Naive thymus-derived CD8-positive, alpha-beta T cell (primary cell): ENCODE measurements at places on chromosomes 11 and 22.

GRCh38 chr22:31083923-31084810 is 3.0 kb downstream of the SMTN start:
- no peak for DNase-seq

DNA sequence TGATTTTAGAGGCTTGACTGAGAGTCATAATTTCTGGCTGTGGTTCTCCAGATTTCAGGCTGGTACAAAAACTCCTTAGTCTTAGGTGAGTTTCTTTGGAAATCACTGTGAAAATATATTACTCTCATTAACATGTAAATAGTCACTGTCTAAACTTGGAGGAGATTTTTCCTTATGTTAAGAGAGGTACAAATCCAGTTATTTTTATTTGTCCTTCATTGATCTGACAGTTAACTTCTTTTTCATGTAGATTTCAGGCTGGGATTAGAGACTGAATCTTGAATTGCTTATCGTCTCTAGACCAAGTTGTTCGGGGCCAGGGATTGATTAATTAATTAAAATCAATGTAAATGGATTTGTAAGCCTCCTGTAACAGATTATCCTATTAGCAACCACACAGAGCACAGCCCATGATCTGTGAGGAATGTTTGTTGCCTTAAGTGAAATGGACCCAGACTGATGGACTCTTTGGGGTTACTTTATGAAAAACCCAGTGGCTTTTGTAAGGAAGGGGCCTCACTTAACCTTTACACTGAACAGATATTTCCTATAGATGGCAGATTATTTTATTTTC is 21.1 kb downstream of the TEAD1 start:
- no peak for DNase-seq

- DNase-seq: no peak
These were observed 14.4 kb downstream of the BCL9L start for GRCh38 chr11:118911113-118911879.

GRCh38 chr11:80822308-80822707 is 1381.5 kb upstream of the TENM4 start:
- no peak for DNase-seq

DNA sequence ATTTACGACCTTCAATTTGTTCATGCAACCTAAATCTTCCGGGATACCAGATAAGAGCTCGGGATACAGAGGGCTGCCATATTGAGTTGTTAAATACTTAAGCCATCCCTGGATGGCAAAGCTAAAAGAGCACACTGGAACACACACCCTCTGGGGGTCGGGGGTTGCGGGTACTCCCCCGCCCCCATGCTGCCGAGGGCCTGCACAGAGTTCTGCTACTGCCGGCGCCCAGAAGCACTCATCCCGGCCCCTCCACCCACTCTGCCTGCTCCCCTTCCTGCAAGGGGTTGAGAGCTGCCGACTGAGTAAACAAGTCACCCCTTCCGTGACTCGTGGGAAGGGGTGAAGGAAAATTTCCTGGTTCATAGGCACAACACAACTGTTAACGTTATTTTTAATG is 9.3 kb upstream of the MMP13 start:
- no peak for DNase-seq

DNA sequence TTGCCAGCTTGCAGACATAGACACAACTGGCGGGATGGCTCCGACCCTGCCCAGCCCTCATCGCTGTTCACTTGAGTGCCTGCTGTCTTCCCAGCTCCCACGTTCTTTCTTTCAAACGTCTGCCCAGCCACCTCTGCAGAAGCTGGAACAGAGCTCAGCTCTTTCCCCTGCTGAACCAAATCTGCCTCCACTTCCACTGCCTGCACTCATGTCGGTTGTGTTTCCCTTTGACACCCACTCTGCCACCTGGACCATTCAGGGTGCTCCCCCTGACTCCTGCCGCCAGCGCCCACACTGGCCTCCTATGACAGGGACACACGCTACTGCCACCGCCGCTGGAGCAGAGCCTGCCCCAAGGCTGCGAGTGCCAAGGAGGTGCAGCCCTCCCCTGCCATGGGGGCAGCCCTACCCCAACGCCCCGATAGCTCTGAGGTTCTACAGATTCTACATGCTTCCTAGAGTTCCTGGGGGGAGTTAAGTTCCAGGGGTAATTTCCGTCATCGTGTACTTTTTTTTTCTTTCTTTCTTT is 37.9 kb downstream of the TST start:
- no peak for DNase-seq

- DNase-seq: no peak
These were observed 85.9 kb upstream of the PPARA start for GRCh38 chr22:46064228-46064965.

GRCh38 chr11:59172345-59173079 is 580 bp downstream of the DTX4 start:
- peak; percentile 68 for DNase-seq

GRCh38 chr11:119094816-119095065 is 6.9 kb downstream of the DPAGT1 start:
- DNase-seq: no peak

GRCh38 chr11:95100856-95101507 is 11.3 kb downstream of the ENDOD1 start:
- no peak for DNase-seq

DNA sequence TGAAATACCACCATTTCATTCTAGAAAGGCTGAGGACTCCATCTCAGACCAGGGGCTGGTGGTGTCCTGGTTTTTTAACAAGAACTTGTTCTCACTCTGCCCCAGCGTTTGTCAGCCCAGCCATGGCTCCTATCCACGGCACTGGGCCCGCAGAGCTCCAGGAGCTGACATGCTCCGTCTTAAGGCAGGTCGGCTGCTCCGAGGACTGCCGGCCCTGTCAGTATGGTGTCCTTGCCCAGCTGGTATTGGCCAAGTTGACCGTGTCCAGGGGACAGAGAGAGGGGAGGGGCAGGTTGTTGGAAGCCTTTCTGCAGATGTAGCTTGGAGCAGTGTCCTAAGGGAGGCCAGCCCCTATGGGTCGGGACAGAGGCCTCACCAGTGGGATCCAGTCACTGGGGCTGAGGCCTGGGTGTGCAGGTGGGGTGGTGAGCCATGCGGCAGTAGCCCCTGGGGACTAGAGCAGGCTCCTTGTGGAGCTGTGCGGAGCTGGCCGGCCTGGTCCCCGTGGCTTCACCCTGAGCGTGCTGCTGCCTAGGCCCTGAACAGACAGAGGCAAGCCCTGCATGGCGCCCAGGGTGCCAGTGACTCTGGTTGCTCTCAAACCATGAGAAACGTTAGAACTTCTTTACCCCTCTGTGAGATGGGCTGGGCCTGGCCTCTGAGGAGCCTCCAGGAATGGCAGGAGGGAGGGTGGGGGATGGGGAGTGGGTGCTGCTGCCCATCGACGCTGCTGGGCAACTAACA is 39.9 kb upstream of the KCNQ1OT1 start:
- DNase-seq: no peak

DNA sequence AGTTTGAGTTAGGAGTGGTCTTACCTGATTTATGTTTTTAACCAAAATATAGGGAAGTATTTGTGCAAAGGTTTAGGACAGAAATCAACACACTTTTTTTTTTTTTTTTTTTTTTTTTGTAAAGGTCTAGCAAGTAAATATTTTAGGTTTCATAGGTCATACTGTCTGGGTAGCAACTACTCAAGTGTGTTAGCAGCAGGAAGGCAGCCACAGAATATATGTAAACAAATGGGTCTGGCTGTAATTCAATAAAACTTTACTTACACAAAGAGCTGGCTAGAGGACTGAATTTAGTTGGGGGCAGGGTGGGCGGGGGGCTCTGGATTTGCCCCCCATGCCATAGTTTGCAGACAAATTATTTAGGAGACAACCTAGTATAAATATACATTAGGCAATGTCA is 510.4 kb downstream of the NELL1 start:
- no peak for DNase-seq

DNA sequence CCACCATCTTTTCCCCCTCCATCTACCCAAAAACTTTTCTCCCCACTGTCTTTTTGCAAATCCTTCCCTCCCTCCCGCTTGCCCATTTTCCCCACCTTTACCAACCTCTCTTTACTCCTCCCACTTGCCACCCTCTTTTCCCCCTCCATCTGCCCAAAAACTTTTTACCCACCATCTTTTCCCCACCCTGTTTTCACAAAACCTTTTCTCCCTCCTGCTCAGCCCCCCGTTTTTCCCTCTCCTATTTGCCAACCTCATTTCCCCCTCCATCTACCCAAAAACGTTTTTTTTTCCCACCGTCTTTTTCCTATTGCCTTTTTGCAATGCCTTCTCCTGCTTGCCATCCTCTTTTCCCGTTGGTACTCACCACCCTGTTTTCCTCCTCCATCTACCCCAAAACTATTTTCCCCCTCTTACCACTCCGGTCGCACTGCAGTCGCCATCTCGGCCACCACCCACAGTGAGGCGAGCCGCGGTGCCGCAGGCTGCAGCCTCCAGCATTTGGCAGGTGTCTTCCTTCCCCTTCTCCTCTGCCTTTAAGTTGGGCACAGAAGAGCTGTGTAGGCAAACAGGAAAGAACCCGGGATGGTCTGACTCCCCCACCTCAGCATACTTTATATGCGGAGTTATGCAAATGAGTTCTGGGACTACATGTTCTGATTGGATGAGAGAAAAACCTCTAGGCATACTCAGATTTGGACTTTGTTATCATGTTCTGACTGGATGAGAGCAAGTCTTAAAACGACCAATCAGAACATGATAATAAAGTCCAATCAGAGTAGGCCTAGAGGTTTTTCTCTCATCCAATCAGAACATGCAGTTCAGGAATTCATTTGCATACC is 121.2 kb upstream of the VPREB1 start:
- DNase-seq: no peak

GRCh38 chr11:84313830-84314359 is 1027.7 kb upstream of the CCDC90B start:
- DNase-seq: no peak

DNA sequence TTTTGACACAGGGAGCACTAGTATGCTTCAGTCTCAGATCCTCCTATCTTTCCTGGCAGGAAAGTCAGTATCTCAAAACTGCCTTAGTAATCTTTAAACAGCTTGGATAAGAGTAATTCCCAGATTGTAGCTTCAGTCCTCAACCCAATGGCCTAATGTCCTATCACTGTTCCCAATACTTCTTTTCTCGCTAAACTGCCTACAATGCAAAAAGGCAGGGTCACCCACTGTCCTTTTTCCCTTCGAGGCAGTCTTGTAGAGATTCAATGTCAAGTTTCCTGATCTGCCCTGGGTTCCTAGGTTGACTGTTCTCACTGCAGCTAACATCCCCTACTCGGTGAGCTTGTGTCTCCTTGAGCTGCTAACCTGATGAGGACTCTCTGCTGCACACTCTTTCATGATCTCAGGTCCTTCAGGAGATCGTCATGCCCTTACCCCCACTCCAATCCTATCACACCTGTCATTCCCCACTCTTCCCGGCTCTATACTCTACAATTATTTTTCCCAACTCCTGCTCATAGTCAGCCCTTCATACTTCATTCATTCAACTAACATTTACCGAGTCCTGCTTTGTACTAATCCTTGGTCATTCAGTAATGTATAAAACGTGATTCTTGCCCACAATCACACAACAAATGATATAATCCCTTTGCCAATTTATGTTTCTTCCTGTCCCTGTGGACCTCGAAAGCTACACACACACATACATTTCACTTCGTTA is 904 bp downstream of the C2CD3 start:
- no peak for DNase-seq

DNA sequence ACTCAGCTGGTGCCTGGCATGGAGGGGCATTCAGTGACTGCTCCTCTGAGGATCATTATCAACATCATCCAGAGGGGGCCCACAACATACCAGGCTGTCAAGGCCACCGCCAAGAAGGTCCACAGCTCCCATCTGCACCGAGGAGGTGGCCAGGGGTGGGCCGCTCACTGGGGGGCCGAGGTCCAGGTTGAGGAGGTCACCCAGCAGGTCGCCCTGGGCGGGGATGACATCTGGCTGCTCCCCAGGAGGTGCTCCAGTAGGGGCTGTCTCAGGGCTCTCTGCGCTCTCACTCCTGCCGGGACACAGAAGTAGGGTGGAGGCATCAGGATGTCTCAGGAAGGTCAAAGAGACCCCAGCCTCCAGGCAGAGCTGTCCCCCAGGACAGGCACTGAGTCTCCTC is 25.1 kb upstream of the RASL10A start:
- no peak for DNase-seq

DNA sequence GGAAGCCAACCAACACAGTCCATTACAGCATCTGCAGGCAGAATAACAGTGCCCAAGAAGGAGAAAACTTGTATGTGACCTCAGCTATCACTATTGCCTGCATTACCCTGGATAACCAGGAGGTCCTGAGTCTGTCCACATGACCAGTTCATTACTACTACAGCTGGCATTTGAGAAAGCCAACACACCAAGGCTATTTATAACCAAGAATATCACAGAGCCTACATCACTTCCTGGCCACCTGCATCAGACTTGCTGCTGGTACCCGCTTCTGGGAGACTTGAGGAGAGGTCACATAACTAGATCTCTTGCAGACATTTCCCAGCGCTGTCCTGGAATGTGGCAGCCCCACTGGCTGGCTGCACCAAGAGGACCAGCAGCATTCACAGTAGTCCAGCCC is 11.1 kb upstream of the OR56B4 start:
- no peak for DNase-seq

DNA sequence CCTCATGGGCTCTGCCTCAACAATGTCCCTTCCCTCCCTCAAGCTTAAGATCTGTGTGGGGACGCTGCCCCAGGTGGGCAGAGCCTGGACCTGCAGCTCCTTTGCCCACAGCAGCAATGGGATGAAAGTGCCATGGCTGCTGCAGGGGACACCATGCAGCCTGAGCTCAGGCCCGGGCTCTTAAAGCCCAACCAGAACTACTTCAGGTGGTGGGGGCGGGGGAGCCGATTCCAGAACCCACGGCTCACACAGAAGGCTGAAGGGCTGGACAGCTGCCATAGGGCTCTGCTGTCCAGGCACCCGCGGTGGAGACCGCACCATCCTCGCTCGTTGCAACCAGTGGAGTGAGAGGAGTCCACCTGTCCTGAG is 12.5 kb downstream of the CHID1 start:
- no peak for DNase-seq

GRCh38 chr22:49373801-49374226 is 453.9 kb downstream of the BRD1 start:
- DNase-seq: no peak

GRCh38 chr11:128530118-128531074 is 57.0 kb downstream of the ETS1 start:
- no peak for DNase-seq

DNA sequence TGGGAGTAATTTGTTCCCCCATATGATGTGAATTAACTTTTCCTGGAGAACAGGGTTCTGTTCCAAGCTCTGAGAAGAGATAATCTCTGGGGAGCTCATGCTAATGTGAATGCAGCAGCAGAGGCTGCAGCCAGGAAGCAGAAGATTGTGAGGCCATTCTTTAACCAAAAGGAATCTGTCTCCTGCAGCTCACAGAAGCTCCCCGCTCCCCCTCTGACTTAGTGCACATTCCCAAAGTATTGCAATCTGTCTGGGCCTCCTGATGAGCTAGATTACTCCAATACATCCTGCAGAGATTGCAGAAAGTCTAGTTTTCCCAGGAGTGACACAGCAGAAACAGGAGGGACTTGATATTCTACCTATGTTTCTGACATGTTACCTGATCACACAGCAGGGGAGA is 420.6 kb upstream of the FAT3 start:
- DNase-seq: no peak
